ENCODE measurements at places on chromosomes 6 and 20. TPM values are rescaled to one million over a fixed set of nuclear protein-coding genes. Genes with fewer than 3 reads are reported as not detected.

DNA sequence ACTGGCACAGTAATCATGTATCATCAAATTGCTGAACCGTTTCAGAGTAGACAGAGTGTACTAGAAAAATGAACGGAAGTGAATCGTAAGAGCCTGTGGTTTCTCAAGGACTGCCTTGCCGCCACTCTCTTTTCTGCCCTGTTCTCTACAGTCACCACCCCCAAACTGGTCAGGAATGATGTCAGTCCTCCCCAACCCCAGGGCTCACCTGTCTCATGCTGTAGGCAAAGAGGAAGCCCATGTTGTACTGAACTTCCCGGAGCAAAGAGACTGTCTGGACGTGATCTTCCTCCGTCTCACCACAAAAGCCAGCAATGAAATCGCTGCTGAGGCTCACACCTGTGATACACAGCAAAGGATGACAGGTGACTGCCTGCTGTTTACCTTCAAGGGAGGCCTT lies 31.0 kb downstream of the CDK5RAP1 start:
- no peak for DNase-seq

GRCh38 chr20:3436864-3437574 lies 29.6 kb upstream of the DNAAF9 start:
- DNase-seq = no peak

Gene CAGE1
- polyA plus RNA-seq = 0.38 TPM

GRCh38 chr20:49768204-49769047 lies 44.2 kb upstream of the SLC9A8 start:
- DNase-seq = no peak

GRCh38 chr6:30766461-30767157 lies 22.3 kb upstream of the IER3 start:
- no peak for DNase-seq

GRCh38 chr6:17280138-17280537 lies 1.0 kb upstream of the RBM24 start:
- DNase-seq = no peak

- no peak for DNase-seq
Observed at GRCh38 chr20:1524004-1524403, 32.8 kb upstream of the SIRPB2 start.

Gene BCAS1
- polyA plus RNA-seq = 4.2 TPM

Gene CTCFL
- polyA plus RNA-seq = 2.8 TPM

- DNase-seq = peak; percentile 24
Observed at GRCh38 chr6:169701311-169701953, 397 bp downstream of the WDR27 start.

GRCh38 chr20:24544371-24544770 lies 74.9 kb downstream of the SYNDIG1 start:
- no peak for DNase-seq

GRCh38 chr20:37980876-37981275 lies 52.4 kb downstream of the TTI1 start:
- no peak for DNase-seq

- DNase-seq = no peak
Observed at GRCh38 chr20:11394145-11394833, 523.4 kb upstream of the BTBD3 start.

DNA sequence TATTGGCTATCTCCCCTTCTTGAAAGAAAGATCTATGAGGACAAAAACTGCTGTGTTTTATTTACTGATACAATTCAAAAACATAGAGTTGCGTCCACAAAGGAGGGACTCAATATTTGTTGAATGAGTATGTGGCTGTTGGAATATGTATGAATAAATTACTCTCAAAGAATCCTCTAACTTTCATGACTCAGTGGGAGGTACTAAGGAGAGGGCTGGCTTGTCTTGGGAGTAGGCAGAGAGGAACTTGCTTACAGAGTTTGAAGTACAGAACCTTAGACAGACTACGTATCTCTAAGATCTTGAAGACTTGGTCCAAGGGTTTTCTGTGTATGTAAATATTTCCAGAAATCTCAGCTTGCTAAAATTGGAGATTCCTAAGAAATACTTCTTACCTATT lies 504.0 kb upstream of the PTCHD4 start:
- no peak for DNase-seq

DNA sequence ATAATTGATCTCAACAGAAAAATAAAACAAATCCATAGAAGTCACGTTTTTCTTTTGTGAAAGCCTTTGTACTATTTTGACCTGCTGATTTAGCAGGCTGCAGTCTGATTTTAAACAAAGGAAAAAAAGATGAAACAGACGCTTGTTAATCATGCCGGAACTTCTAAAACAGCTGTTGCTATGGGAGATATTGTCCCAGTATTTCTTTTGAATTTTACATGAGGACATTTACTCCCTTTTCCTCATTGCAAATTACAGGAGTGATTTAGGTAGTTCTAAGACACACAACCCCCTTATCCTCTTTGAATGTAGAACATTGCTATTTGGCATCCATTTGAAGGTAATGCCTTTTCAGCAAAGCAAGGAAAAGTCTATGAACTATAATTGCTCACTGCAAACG lies 416.1 kb downstream of the BCKDHB start:
- DNase-seq = peak; percentile 14

GRCh38 chr6:139028658-139029469 lies at the start of gene ABRACL:
TSS of gene ABRACL (plus strand) at chr6:139028745. CDS start at chr6:139034161, 5,416 bp downstream.
- DNase-seq = peak; percentile 63

GRCh38 chr6:100657678-100658330 lies 193.1 kb upstream of the SIM1 start:
- peak; percentile 26 for DNase-seq

Data from left kidney (tissue), 8 donors.